Stimulated activated CD8-positive, alpha-beta memory T cell treated with anti-CD3 and anti-CD28 coated beads, Interleukin-7, amount 100 ng/mL, for 4 hours (primary cell): ENCODE measurements at places on chromosomes 11 and 22.

- DNase-seq: no peak
Observed at GRCh38 chr11:116882386-116882785, 45.0 kb upstream of the APOA1 start.

- DNase-seq: no peak
Observed at GRCh38 chr11:33309118-33309517, 51.9 kb downstream of the HIPK3 start.

DNA sequence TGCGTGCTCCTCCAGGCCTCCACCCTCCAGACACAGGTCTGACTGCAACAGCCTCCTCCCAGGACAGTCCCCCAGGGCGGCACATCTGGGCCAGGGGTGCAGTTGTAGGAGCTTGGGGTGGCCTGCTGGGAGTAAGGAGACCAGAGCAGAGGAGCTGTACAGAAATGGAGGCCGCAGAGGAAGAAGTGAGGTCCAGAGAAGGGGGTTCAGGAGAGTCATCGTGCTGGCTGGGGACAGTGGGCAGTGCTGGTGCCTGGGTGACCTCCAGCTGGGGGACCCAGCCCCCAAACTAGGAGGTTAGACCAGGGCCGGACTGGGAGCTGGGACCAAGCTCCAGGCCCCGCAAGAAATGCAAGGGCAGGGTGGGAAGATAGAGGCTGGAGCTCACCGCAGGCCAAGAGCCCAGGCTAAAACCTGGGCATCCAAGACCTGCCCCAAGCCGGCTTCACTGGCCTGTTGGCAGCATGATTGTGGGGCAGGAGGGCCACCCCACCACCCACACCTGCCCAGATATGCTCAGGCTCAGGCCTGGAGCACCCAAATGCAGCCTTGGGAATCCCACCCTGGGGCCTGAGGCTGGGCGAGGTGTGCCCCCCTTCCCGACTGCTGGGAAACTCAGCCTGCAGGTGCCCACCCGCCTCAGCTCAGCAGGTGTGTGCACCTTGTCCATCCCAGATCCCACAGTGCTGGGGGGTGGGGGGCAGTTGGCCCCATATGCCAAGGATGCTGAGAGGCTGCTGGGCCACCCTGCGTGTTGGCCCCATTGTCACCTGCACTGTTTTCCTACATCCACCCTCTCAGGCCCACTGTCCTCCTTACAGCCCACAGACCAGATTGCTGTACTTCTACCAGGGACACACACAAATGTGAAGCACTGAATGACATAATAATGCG is 96.9 kb downstream of the MORC2 start:
- no peak for DNase-seq

GRCh38 chr11:1564535-1565172 is 7.4 kb downstream of the DUSP8 start:
- DNase-seq: no peak

DNA sequence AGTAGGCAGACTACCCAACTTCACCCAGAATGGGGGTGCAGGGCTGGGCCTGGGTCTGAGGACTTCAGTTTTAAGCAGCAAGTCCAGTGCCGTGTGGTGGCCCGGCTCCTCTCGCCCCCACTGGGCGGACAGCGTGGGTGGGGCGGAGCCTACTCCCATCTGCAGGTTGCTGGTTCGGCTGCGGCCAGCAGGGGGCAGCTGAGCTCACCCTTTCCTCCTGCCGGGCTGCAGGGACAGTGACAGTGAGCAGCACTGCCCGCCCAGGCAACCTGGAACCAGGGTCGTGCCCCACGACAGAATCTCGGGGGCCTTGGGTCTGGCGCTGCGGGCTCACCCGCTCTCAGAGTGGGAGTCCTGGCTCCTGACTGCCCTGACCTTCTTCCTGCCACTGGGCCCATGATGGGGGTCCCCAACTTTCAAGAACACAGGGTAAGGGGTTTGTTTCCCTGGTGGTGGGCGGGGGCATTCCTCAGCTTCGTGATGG is 6.2 kb upstream of the NEAT1 start:
- DNase-seq: peak; percentile 85

DNA sequence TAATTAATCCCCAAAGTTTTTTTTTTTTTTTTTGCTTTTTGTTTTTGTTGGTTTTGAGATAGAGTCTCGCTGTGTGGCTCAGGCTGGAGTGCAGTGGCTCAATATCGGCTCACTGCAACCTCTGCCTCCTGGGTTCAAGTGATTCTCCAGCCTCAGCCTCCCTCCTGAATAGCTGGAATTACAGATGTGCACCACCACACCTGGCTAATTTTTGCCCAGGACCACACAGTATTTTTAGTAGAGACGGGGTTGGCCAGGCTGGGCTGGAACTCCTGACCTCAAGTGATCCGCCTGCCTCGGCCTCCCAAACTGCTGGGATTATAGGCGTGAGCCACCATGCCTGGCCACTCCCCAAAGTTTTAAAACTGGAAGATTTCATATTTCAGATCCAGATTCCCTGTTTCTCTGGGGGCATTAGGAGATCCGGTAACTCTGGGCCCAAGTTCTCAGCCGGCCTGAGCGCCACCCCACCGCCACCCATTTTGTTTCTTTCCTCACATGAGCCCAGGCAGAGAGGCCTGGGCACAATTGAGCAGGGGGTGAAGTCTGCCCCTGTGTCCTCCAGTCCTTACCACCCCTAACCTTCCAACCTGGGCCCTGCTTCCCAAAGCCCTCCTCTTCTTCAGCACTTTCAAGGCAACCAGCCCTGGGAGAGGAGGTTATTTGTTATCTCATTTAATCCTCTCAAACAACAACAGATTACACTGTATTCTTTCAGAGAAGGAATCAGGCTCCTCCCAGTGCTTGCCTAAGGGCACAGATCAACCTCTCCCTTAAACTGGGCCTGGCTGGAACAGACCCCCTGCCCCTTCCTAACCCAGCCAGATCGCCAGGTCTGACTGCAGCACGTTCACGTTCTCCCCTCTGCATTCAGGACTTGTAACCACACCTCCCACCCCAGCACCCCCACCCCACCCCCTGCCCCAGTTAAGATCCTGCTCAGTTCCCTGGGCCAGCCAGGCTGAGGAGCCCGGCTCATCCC is 1.9 kb upstream of the CSNK1E start:
- no peak for DNase-seq

GRCh38 chr11:1943977-1944376 is 3.2 kb upstream of the MRPL23 start:
- DNase-seq: no peak

DNA sequence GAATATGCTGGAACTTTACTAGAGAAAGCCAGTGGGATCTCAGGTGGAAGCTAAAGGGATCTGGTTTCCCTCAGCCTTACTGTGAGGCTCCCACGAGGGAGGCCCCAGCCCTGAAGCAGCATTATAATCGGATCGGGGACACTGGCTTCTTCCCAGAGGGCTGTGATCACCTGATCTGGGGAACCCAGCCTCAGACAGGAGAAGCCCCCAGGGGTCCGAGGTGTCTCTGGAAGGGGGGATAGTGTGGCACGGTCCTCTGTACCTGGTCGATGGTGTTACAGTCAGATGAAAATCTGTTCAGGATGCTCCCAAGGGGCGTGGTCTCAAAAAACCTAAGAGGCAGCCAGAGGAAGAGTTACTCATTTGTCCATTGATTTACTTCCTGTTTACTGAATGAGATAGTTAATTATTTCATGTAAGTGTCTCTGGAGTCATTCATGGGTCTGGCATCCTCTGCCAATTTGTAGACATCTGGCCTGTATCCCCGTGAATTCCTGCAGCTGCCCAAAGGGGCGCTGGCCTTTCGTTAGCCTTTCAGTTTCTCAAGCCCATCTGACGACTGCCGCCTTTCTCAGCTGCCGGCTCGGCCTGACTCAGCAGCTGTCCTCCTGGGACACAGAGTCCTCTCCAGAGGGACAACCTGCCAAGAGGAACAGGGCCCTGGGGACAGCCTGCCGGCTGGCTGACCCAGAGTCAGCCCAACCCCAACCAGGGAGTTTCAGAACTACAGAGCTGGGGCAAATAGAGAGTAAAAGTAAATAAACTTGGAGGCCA is 17.0 kb upstream of the KCNJ11 start:
- no peak for DNase-seq

- DNase-seq: no peak
Observed at GRCh38 chr11:45272701-45273100, 13.4 kb downstream of the SYT13 start.

- no peak for DNase-seq
Observed at GRCh38 chr11:13315517-13316432, 38.2 kb downstream of the BMAL1 start.

DNA sequence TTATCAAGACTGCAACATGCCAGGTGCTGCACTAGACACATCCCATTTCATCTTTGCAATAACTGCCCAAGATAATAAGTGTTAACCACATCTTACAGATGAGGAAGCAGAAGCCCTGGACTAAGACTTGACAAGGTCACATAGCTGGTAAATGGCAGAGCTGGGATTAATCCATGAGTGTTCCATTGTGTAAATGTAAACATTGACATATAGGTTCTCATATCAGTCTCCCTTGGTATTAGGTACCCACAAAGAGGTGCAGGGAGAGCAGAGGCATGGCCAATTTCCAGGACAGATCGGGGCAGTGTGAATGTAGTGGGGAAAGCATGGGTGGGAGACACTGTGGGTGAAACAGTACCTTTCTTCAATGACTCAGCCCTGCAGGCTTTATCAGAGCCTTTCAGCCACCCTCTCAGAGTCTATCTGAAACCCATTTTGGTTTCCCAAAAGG is 17.9 kb downstream of the MICAL2 start:
- DNase-seq: no peak

GRCh38 chr11:114449845-114450244 is 10.6 kb downstream of the REXO2 start:
- no peak for DNase-seq

DNA sequence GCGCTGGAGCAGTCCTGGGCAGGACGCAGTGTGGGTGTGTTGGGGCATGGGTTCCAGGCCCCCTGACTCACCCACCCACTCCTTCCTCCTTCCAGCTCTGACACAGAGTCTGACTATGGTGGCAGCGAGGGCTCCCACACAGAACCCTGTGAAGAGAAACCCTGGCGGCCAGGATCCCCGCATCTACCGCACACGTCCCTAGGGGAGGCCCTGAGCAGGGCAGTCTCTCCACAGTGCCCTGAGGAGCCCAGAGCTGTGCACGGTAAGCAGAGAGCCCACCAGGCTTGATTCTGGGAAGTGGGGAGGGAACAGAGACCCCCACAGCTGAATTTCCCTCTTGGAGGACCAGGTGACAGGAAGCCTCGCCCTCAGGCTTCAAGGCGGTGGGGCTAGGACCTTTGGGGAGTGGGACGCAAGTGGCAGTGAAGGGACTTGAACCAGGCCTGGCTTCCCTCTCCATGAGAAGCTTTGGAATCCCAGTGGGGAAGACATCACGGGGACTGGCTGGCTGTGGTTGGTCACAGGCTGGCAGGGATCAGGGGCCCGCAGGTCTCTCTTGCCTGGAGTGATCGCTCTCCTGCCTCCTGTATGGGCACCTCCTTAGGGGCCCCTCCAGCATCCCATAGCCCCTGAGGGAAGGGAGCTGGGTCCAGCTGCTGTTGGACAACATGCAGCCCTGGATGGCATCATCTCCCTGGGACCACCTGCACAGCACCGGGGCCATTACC is 96.4 kb upstream of the PARVA start:
- DNase-seq: no peak

- DNase-seq: no peak
Observed at GRCh38 chr11:8767466-8768142, 85.0 kb downstream of the RPL27A start.

- DNase-seq: peak; percentile 13
Observed at GRCh38 chr22:20015971-20016733, 471 bp downstream of the ARVCF start.

DNA sequence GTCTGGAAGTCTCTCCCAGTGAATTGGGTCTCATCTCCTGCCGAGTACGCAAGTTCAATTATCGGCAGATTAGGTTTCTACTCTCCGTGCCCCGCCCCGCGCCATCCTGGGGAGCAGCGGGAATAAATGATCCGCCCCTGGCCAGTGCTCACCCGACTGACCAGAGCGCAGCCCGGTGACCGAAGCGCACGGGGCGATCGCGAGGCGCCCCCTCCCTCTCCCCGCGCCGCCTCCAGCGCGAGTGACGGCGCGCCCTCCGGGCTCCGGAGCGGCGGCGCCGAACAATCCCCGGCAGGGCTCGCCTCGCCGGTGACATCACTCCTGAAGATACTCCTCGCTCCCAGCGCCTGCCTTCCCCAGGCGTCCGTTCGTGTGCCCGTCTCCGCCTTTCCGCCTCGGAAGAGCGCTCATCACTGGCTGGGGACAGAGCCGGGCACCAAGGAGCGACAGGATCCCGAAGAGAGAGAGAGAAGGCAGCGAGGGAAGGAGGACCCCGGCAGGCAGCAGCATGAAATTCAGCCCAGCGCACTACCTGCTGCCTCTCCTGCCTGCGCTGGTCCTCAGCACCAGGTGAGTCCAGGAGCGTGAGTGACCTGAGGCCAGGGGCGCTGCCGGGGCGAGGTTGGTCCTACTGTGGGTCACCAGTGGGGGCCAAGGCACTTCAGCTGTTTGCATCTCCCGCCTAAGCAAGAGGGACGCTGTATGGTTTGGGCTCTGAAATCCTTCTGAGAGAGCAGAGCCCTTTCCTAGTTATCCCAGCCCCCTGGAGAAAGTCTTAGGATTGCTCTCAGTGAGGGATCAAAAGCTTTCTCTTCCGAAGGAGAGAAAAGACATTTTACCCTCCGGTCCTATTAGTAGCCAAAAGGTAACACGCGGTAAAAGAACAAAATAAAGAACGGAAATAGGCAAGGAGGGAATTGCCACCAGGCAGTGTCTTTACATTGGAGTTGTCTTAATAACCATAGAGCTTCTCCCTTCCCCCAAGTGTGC is at the start of gene LUZP2:
TSS of gene LUZP2 (plus strand) at position 318 of the 990 bp plus-strand sequence.
- DNase-seq: no peak

GRCh38 chr11:81913793-81914192 is 819.9 kb downstream of the FAM181B start:
- DNase-seq: no peak

DNA sequence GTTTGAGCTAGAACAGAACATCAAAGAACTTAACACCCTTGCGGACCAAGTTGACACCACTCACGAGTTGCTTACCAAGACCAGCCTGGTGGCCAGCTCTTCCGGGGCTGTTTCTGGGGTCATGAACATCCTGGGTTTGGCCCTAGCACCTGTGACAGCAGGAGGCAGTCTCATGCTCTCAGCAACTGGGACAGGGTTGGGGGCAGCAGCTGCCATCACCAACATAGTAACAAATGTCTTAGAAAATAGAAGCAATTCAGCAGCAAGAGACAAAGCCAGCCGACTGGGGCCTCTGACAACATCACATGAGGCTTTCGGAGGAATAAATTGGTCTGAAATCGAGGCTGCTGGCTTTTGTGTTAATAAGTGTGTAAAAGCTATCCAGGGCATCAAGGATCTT is 8.7 kb downstream of the APOL5 start:
- no peak for DNase-seq

DNA sequence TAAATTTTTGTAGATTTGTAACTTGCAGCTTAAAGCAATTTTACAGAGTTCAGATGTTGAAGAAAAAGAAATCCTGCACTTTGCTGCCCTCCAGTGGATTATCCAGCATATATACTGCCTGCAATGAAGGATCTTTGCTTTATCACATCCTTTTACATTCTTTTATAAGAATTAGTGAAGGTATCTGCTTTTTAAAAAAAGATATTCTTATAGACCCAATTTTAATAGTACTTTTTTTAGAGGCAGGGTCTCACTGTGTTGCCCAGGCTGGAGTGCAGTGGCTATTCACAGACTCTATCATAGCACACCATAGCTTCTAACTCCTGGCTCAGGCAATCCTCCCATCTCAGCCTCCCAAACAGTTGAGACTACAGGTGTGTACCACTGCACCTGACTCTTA is 60.7 kb downstream of the TTC17 start:
- no peak for DNase-seq

- peak; percentile 77 for DNase-seq
Observed at GRCh38 chr11:34234086-34234740, 123.6 kb downstream of the ABTB2 start.

- DNase-seq: no peak
Observed at GRCh38 chr11:32029721-32030120, 61.2 kb upstream of the RCN1 start.

GRCh38 chr22:36912694-36913426 is 568 bp upstream of the CSF2RB start:
- DNase-seq: no peak
